ENCODE measurements at places on chromosomes 13 and 19.

DNA sequence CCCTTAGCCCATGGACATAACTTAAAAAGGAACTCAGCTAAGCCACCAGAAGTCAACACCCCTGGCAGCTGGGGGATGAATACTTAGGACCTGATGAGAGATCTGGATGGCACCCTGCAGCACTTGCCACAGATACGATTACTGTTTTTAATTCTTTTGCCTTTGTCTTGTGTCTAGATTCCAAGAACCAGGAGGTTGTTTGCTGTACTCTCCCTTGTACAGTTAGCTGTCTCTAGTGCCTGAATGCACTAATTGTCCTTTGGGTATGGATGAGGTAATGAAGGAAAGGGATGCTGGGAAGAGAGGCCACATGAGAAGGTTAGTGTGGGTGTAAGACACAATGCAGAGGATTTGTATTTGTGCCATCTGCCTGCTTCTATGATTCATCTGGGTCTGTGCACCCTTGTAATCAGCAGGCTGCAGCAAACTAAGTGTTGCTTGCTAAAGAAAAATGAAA lies 385.8 kb downstream of the KCNRG start:
- no peak for DNase-seq

GRCh38 chr13:111186305-111186935 lies 71.3 kb downstream of the ARHGEF7 start:
- DNase-seq = no peak

- no peak for DNase-seq
Measured at GRCh38 chr13:40652588-40652940, 13.9 kb downstream of the FOXO1 start.

- DNase-seq = no peak
Measured at GRCh38 chr19:16398530-16399249, 73.1 kb downstream of the EPS15L1 start.

GRCh38 chr19:7668842-7669241 lies at the start of gene RETN:
RETN (plus strand) TSS chr19:7669049; CDS start chr19:7669327, 278 bp downstream.
- DNase-seq = no peak

- no peak for DNase-seq
Measured at GRCh38 chr19:32181216-32181920, 164.0 kb upstream of the ZNF507 start.

DNA sequence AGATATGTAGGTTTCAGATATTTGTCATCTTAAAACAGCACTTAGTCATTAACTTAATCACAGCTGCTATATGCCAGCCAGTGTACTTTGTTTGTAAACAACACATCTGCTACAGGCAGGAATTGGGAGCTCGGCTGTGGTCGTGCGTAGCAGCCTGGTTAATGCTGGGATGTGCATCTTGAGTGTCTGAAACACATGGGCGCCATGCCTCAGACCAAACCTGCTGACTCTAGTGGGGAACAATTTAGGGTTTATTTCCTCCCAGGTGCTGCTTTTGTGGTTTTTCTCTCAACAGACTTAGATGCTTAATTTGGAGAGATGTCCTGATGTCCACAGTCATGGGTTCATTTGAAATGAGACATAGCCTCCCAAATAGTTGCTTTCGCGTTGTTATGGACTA lies 238.5 kb upstream of the TMTC4 start:
- DNase-seq = no peak

All from left kidney (tissue), 8 donors.